Memory B cell (primary cell): ENCODE measurements at places on chromosomes 4 and X.

DNA sequence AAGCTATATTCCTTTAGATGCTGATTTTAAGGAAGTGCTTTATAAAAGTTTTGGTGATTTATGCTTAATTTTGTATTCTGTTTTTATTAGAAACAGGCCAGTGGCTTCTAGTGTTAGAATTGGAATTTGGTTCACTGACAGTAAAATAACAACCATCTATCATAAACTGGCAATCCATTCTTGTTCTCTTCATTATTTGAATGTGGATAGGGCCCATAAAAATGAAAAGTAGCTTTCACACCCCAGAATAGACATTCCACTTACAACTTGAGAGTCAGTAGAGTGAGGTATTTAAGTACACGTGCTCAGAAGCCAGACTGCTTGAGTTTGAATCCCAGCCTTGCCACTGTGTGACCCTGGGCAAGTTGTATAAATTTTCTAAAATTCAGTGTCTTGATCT, 232.4 kb upstream of the CTSO start:
- no peaks in the 10 kb centered on the region for H3K27me3 ChIP-seq
- no peaks in the 10 kb centered on the region for H3K4me1 ChIP-seq
- no peak overlapping the region for H3K27ac ChIP-seq
- H3K36me3 ChIP-seq: no peaks in the 10 kb centered on the region

DNA sequence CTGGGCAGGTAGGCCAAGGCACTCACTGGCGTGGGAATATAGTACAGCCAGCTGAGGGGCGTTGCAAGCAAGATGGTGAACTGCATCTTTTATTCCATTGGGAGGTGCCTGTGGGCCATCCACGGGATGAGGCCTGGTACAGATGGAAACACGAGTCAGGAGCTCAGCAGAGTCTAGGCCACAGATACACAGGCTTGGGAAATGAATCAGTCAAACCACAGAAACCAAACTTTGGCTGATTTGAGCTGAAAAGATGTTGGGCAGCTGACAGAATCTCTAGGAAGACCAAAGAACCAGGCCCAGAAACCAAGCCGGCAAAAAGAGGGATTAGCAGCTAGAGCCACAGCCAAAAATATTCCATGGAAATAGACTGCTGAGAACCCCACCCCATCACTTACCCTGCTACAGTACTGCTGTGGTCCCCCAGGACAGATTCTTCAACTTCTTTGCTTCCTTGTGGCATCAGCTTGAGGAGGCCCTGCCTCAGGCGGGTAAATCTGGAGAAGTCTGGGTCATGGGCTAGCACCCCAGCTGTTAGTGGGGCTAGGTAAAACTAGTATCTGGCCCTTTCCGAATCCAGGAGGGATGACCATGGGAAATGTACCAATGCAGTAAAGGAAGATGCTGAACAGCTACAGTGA, 75.4 kb downstream of the TMEM131L start:
- peaks cover 22% of the 10 kb centered on the region for H3K36me3 ChIP-seq
- H3K27me3 ChIP-seq: no peaks in the 10 kb centered on the region
- peaks cover 42% of the 10 kb centered on the region for H3K4me1 ChIP-seq
- H3K27ac ChIP-seq: peak overlapping the region; percentile 32

GRCh38 chrX:154819771-154820341, 14.6 kb upstream of the MPP1 start:
- no peaks in the 10 kb centered on the region for H3K27me3 ChIP-seq
- peak overlapping the region; percentile 76 for H3K27ac ChIP-seq
- DNase-seq: peak; percentile 24

DNA sequence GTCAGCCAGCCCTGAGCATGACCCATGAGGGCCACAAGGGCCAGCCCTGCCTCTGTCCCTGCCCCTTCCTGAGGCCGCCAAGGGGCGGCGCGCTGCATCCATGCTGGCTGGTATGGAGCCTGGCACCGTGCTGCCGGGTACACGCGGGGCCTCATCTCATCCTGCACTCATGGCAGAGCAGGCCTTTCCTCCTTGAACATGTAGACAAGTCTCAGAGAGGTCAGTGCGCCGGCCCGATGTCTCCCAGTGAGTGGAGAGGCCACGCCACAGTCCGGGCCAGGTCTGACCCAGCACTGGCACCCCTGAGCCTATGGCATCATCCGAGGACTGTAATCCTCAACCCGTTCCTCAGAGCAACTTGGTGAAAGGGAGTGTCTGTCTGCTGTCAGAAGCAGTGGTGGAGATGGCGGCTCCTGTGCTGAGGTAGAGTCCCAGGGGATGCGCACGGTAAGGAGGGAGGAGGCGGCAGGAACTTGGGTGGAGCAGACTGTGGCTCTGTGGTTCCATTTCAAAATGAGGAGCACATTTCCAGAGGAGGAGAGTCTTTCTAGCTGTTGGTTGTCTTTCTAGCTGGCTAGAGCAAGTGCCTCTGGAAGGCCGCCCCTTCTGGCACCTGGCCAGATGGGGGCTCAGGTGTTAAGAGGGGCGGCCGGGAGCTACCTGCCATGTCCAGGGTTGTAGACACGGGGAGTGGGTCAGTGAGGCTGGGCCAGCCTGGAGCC, 32.8 kb downstream of the TRMT44 start:
- H3K36me3 ChIP-seq: peaks cover 8% of the 10 kb centered on the region
- DNase-seq: no peak
- no peak overlapping the region for H3K27ac ChIP-seq
- H3K4me3 ChIP-seq: no peak overlapping the region

GRCh38 chr4:184275766-184276165, 58.1 kb upstream of the ENPP6 start:
- no peaks in the 10 kb centered on the region for H3K27me3 ChIP-seq
- DNase-seq: no peak
- no peak overlapping the region for H3K4me3 ChIP-seq
- H3K4me1 ChIP-seq: peaks cover 14% of the 10 kb centered on the region
- peaks cover 6% of the 10 kb centered on the region for H3K36me3 ChIP-seq
- H3K27ac ChIP-seq: no peak overlapping the region

DNA sequence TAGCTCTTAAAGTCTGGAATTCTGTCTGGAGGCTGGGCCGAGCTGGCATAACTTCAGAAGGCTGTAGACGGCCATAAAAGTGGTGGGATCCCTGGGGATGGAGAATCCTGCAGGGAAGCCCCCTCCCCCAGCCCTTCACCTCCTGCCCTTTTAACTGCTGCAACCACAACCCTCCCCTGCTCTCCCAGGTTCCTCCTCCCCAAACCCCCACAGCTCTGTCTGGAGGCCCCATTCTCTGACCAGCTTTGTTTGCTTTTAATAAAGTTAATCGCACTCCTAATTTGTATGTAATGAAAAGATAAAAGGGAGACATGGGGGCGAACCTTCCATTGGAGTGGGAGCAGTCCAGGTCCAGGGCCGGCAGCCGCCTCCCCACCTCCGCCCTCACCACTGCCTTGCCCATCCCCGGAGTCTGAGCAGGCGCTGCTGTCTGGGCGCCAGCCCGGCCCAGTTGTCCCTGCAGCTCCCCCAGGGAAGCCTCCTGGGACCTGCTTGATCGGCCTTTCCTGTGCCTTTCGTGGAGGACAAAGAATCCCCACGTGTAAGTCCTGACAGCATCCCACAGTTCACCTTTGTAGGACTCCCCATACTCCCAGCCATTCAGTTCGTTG, 84.3 kb downstream of the PJA1 start:
- no peak overlapping the region for H3K4me3 ChIP-seq
- no peaks in the 10 kb centered on the region for H3K36me3 ChIP-seq
- H3K4me1 ChIP-seq: no peaks in the 10 kb centered on the region
- H3K27me3 ChIP-seq: peaks cover 2% of the 10 kb centered on the region
- no peak for DNase-seq

DNA sequence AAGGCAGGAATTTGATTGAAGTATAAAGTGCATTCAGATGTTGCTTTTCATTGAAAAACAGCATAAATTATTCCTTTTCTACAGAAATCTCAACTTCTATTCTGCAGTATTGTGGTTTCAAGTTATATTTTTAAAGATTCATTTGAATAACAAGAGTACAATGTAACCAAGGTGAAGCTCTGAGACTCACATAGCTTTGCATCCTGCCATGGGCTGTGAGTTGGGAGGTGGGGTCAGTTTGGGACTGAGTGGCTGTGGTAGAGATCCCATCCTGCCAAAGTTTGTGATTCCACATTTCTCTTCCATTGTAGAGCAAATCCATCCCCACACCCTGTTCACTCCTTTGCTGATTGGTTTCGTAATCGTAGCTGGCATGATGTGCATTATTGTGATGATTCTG, 69.2 kb downstream of the KIT start:
- peaks cover 8% of the 10 kb centered on the region for H3K4me1 ChIP-seq
- no peak overlapping the region for H3K4me3 ChIP-seq
- no peak for DNase-seq
- H3K27ac ChIP-seq: peak overlapping the region; percentile 47
- no peaks in the 10 kb centered on the region for H3K36me3 ChIP-seq

- no peaks in the 10 kb centered on the region for H3K36me3 ChIP-seq
- H3K4me3 ChIP-seq: peak overlapping the region; percentile 46
- DNase-seq: no peak
- no peak overlapping the region for H3K27ac ChIP-seq
- peaks cover 14% of the 10 kb centered on the region for H3K4me1 ChIP-seq
- H3K27me3 ChIP-seq: peaks cover 36% of the 10 kb centered on the region
Measured at GRCh38 chr4:146639506-146639932, 826 bp downstream of the POU4F2 start.

- no peaks in the 10 kb centered on the region for H3K36me3 ChIP-seq
- no peak for DNase-seq
- H3K27ac ChIP-seq: no peak overlapping the region
- no peak overlapping the region for H3K4me3 ChIP-seq
- no peaks in the 10 kb centered on the region for H3K4me1 ChIP-seq
- no peaks in the 10 kb centered on the region for H3K27me3 ChIP-seq
Measured at GRCh38 chr4:177986236-177986635, 544.0 kb upstream of the AGA start.

- no peak overlapping the region for H3K27ac ChIP-seq
- DNase-seq: no peak
- H3K4me3 ChIP-seq: no peak overlapping the region
- no peaks in the 10 kb centered on the region for H3K4me1 ChIP-seq
Measured at GRCh38 chrX:16145656-16146055, 21.6 kb upstream of the MAGEB17 start.

GRCh38 chr4:7442574-7443162, 7.9 kb upstream of the PSAPL1 start:
- no peaks in the 10 kb centered on the region for H3K36me3 ChIP-seq
- H3K27ac ChIP-seq: no peak overlapping the region
- no peak for DNase-seq
- no peak overlapping the region for H3K4me3 ChIP-seq
- peaks cover 13% of the 10 kb centered on the region for H3K27me3 ChIP-seq
- no peaks in the 10 kb centered on the region for H3K4me1 ChIP-seq

DNA sequence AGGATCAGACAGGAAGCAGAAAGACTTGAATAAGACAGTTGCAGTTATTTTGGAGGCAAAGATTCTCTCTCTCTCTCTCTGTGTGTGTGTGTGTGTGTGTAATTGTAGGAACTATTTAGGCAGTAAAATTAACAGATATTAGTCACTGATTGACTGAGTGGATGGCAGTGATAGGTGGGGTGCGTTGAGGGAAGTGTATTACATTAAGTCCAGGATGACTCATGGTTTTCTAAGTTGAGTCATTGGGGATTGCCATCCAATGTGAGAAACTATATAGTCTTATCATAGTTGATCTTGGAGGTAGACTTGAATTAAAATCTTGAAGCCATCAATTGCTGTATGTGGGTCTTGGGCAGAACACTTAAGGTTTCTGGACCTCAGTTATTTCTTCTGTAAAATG, 75.4 kb downstream of the AR start:
- H3K4me1 ChIP-seq: no peaks in the 10 kb centered on the region
- no peaks in the 10 kb centered on the region for H3K27me3 ChIP-seq
- no peak overlapping the region for H3K4me3 ChIP-seq
- no peak overlapping the region for H3K27ac ChIP-seq
- no peak for DNase-seq

DNA sequence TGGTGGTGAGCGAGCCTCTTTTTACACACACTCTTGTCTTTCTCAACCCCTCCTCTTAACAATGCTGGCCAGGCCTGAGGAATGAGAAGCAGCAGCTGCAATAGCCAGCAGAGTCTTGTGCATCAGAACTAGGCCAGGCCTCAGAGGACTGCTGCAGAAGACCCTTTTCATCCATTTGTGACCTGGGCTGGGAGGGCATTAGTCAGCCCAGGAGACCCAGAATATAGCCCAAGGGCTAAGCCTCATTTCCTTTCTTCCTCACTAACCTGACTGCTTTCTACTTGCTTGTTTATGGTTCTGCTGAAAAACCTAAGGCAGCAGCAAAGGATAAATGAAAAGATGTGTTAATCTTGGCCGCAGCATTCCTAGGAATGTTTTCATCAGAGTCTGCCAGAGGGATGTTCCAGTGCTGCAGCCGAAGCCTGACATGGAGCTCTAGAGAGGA, 254.7 kb upstream of the AR start:
- H3K4me1 ChIP-seq: no peaks in the 10 kb centered on the region
- H3K27me3 ChIP-seq: no peaks in the 10 kb centered on the region
- no peaks in the 10 kb centered on the region for H3K36me3 ChIP-seq
- no peak for DNase-seq

GRCh38 chr4:87005369-87005689, 70.5 kb downstream of the AFF1 start:
- H3K36me3 ChIP-seq: no peaks in the 10 kb centered on the region
- peak overlapping the region; percentile 97 for H3K27ac ChIP-seq
- peak overlapping the region; percentile 96 for H3K4me3 ChIP-seq
- no peak for DNase-seq
- no peaks in the 10 kb centered on the region for H3K27me3 ChIP-seq

DNA sequence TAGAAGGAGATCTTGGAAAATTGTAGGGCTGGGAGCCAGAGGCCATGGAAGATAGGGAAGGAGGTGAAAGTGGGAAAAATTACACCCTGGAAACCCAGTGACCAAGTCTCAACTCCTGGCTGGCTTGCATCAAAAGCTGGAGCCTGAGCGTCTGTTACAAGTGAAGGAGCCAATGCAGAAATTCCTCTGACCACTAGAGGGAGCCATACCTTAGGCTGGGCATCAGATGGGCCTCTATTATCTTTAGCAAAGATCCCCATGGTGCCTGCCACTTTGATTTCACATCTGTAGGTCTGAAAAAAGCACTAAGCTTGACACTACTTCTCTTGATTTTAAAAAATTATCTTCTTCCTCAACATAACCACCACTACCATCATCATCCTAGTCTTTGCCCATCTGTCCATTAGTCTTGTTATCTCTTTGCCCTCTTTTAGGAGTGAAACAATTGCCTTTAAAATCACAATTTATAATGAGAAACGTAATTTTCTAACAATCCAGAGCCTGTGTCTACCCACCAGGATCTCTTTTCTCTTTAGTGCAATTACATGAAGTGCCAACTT, 62.9 kb downstream of the ANAPC4 start:
- no peaks in the 10 kb centered on the region for H3K4me1 ChIP-seq
- H3K36me3 ChIP-seq: no peaks in the 10 kb centered on the region
- H3K27me3 ChIP-seq: peaks cover 9% of the 10 kb centered on the region
- no peak overlapping the region for H3K27ac ChIP-seq
- DNase-seq: peak; percentile 42
- H3K4me3 ChIP-seq: no peak overlapping the region

DNA sequence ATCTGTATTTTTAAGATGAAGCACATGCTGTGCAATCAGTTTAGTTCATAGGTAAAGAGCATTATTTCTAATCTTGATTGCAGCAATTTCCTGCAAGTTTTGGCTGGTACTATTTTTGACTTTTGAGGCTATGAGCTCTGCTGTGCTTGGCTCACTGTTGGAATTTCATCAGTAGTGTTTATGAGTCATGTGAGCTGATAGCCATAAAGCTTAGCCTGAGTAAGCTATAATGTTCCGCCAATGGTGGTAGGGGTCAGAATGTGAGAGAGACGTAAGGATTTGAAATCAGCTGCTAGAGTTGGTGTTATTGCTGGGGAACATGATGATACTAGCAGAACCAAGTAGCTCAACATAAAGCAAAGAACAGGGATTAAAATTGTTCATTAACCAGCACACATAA, 590.9 kb upstream of the GNPDA2 start:
- H3K27ac ChIP-seq: no peak overlapping the region
- H3K27me3 ChIP-seq: no peaks in the 10 kb centered on the region
- DNase-seq: no peak
- H3K36me3 ChIP-seq: no peaks in the 10 kb centered on the region
